Activated CD4-positive, alpha-beta memory T cell treated with anti-CD3 and anti-CD28 coated beads for 36 hours (primary cell): ENCODE measurements at places on chromosomes 5 and 9. TPM values are rescaled to one million over a fixed set of nuclear protein-coding genes. Genes with fewer than 3 reads are reported as not detected.

The DND1 gene
- 2.5 TPM for total RNA-seq

The FBP2 gene
- total RNA-seq, result not detected

The BAAT gene
- total RNA-seq, result not detected

The CDH10 gene
- total RNA-seq, result not detected
